Bone marrow (tissue), 2 donors: ENCODE measurements at places on chromosomes 12 and 14.

GRCh38 chr14:99041141-99041819 lies 230.7 kb downstream of the BCL11B start:
- DNase-seq, result no peak

GRCh38 chr12:67573566-67573965 lies 75.0 kb upstream of the DYRK2 start:
- DNase-seq, result no peak

DNA sequence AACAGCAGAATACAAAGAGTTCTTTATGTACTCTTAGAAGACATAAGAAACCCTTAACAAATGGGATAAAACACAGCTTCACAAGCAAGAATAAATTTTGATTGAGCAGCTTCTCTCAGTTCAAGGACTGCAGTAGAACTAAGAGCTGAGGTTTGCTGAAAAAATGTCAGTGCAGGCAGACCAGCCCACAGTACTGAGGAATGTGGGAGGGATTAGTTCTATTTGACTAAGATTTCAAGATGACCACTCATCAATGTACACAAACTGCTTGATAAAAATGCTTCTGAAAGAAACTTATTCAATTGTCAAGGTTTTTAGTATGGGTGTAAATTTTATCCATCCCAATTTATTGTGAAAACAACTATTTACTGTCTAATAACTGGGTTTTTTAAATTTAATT lies 138.4 kb downstream of the SEC23A start:
- no peak for DNase-seq

- no peak for DNase-seq
Measured at GRCh38 chr12:27511723-27512045, 12.3 kb upstream of the PPFIBP1 start.

- peak; percentile 50 for DNase-seq
Measured at GRCh38 chr12:11719678-11720099, 70.2 kb downstream of the ETV6 start.

DNA sequence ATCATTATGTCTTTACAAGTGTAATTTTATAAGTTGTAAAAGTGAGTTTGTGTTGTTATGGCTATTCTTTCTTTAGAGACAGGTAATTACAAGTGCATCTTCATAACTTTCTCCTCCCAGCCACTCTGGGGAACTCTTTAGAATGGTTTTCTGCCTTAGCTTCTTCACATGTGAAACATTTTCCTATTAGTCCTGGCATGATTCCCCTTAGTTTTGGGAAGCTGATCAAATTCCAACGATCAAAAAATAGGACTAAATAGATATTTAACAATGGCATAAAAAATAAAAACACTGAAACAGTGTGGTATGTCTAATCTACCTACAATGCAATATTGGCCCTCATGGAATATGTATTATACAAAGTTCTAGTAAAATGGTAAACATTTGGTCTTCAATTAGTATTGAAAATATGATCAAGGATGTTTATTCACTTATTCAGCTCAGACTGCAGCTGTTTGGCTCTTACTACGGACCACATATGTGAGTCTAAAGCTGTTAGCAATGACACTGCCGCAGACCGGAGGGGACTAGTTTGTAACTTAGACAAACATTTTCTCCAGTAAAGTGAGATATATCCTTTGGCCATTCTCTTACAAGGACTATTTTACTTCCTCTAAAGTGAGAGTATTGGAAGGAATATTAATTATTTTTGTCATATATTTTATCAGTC lies 890.8 kb upstream of the USP15 start:
- DNase-seq, result no peak

DNA sequence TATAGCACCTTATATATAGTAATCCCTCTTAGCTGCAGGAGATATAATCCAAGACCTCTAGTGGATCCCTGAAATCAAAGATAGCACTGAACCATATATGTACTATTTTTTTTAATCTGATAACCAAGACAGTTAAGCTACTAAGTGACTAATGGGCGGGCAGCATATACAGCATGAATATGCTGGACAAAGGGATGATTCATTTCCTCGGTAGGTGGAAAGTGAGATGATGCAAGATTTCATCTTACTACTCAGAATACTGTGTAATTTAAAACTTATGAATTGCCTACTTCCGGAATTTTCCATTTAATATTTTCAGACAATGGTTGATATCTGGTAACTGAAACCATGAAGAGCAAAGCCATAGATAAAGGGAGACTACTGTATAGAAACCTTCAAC lies 36.2 kb downstream of the PRMT8 start:
- DNase-seq, result no peak

DNA sequence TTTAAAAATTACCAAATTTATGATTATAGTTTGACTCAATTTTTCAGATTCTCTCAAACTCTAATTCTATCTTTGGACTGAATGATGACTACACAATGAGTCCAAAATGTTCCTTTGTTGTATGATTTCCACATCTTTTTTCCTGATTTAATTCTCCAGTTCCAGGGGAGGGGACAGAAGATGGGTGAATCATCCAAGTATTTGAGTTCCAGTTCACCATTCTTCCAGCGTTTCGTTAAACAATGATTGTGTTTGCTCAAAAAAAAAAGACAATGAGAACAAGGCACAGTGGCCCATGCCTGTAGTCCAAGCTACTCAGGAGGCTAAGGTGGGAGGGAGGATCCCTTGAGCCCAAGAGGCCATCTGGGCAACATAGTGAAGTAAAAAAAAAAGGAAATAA lies 23.8 kb downstream of the BAZ1A start:
- DNase-seq, result no peak

- DNase-seq, result no peak
Measured at GRCh38 chr12:51759695-51760094, 88.8 kb downstream of the FIGNL2 start.

GRCh38 chr14:103057028-103057371 lies 349 bp downstream of the CDC42BPB start:
- DNase-seq, result no peak

GRCh38 chr14:49769171-49769570 lies 1.2 kb downstream of the KLHDC2 start:
- DNase-seq, result no peak

DNA sequence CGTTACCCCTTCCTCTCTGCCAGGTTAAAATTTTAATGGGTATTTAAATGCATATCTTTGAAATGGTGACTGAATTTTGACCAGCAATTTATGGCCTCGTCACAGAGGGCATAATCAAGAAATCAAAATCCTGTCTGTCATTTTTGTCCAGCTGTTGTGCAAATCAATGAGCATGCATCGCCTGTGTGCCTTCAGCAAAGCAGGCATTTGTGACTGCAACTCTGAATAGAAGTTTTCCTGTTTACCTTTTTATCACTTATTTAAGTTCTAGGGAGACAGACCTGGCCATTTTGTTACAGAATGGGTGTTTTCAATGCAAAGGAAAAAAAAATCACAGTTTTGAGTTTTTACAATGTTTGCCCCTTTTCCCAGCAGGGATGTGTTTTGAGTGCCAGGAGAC lies 107.4 kb downstream of the PPM1A start:
- no peak for DNase-seq

- DNase-seq, result no peak
Measured at GRCh38 chr12:904010-904414, 45.5 kb downstream of the RAD52 start.

DNA sequence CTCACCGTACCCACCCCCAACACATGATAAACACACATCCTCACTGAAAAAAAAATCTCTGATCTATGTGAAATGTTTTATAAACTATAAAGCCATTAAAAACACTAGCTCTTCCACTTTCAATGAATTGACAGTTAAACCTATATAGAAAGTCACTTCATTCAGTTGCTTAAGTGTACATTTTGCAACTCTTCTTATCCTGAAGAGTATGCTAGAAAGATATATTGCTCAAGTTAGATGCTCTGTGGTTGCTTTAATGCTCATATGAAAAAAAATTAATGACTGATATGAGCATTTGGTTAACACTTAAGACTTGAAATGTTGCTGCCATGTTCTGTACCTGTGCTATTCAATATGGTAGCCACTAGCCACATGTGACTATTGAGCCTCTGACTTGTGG lies 21.0 kb upstream of the MIA2 start:
- DNase-seq, result no peak
